Stimulated activated CD8-positive, alpha-beta memory T cell treated with anti-CD3 and anti-CD28 coated beads, Interleukin-2, amount 100 ng/mL, for 1 hour (primary cell): ENCODE measurements at places on chromosomes 2 and 18.

DNA sequence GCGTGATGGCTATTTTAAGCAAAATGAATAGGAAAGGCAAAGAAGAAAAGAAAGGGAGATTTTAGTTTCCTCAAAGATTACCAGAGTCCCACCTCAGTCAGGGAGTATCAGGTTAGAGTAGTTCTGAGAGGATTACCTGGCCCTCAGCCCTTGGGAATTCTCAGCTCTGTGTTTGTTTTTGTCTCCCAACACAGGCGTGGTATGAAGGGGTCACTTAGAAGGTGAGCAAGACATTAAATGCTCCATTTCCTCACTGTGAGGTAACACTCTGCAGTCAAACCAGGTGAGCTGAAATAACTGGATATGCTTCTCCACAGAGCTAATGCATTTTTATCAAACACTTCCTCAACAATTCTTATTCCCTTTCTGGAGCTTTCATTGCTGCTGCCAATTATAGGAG, 232.2 kb downstream of the IKZF2 start:
- DNase-seq = no peak

DNA sequence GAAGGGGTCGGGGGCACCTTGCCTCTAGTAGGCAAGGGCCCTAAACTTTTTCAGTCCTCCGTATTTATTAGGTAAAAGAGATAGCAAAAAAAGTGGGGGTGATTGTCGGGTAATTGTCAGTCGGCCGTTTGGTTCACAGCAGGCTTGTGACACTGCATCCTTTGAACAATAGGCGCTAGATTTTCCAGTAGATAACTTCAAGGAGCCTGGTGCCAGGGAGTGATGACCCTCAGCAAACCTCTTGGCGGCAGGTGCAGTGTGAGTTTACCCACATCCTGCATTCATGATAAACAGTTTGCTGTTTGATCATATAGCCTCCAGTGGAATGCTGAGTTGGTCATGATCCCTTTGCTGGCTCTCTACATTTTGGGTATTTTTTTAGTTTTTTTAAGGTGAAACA, 22.9 kb downstream of the SERPINB8 start:
- DNase-seq = no peak

GRCh38 chr2:68000170-68000825, 62.5 kb downstream of the C1D start:
- no peak for DNase-seq

- DNase-seq = no peak
Measured at GRCh38 chr2:127648321-127648720, 2.4 kb downstream of the GPR17 start.

DNA sequence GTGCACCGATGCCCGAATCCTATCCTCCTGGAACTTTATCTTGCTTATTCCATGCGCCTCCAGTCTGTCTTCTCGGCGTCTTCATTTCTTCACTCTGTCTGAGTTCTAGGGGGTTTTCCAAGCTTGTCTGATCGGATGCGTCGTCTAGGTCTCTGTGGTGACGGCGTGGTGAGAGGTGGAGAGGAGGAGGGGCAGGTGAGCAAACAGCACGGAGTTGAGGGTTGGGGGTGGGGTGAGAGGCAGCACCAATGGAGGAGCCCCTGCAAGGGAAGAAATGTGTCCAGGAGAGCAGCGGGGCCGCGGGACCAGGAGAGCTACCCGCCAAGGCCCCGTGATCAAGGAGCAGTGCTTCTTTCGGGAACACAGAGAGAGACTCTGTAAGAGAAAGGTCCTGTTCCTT, 131.3 kb upstream of the TWIST2 start:
- DNase-seq = no peak

GRCh38 chr2:46116553-46116991, 180.6 kb upstream of the EPAS1 start:
- DNase-seq = no peak

DNA sequence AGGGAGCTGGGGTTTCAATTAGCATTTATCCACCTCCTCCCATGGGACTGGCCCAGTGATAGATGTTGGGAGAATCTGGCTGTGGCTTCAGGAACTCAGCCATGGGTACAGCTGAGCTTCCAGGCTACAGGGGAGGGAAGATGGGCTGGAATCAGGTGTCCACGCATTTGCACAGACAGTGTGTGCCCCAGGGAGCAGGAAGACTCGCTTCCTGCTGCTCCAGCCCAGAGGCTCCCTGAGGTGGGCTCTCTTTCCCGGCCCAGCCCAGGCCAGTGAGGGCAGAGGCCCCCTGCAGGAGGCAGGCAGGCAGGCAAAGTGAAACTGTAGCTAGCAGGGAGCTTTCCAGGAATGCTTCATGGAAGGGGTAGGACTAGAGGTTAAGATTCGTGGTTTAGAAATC, 28.7 kb downstream of the DYSF start:
- no peak for DNase-seq

GRCh38 chr2:156332534-156333273, at the start of gene NR4A2:
Gene NR4A2, minus strand, starts transcription at chr2:156332721. Its CDS starts 2,535 bp downstream, at chr2:156330186.
- DNase-seq = peak; percentile 86

GRCh38 chr2:45209875-45210274, 200.6 kb upstream of the SIX2 start:
- no peak for DNase-seq

GRCh38 chr18:40935423-40935822, 1019.6 kb upstream of the PIK3C3 start:
- DNase-seq = no peak

DNA sequence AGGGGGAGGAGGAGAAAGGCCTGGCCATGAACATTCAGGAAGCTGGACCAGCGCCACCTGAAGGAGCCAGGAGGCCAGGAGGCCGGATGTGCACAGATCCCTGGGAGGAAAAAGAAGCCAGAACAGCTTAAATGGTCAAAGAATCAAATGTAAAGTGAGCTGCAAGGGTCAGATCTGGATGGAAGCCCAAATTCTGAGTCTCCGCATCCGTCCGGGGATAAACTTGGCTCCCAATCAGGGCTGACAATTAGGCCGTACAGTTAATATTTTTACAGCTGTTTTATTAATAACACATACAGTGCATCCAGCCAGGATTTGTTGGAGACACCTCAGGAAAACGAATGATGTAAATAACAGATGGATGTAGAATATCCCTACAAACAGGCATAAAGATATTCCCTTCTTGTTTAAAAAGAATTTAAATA, 495.1 kb upstream of the TCF4 start:
- DNase-seq = no peak

- DNase-seq = no peak
Measured at GRCh38 chr2:30940839-30941238, 133.6 kb upstream of the CAPN13 start.

DNA sequence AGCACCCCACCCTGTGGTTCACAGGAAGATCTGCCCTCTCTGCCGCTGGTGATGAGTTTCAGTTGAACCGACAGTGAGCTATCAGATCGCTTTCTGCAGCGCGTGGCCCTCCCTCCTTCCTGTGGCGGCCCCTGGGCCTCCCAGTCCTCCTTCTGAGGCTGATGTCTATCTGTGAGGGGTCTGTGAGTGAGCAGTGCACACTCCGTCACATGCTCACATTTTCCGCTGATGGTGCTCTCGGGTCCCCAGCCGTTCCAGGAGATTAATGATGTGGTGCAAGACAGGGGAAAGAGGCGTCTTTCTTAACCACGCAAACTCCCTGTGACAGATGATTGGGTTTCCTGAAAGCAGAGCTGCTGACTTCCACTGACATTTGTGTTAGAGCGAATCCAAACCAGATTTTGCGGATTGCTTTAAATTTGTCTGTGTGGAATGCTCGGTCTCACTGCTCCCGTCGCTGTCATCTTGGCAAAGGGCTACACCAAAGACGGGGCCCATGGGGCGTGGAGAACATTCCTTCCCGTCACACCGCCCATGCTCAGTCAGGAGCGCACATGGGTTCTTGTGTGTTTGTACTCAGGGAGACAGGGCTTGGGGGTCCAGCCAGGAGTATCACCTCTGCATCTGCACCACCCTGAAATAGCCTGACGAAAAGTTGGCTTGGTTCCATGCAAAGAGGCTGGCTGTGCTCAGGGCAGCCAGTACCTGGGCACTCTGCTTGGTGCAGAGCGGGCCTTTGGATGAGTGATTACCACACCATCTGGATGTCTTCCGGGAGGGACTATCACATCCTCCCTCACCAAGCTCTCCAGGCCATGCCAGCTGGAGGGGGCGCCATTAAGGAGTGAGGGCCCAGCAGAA, 154.7 kb upstream of the HS6ST1 start:
- peak; percentile 2 for DNase-seq

- DNase-seq = no peak
Measured at GRCh38 chr2:138829326-138829919, 49.2 kb upstream of the NXPH2 start.

DNA sequence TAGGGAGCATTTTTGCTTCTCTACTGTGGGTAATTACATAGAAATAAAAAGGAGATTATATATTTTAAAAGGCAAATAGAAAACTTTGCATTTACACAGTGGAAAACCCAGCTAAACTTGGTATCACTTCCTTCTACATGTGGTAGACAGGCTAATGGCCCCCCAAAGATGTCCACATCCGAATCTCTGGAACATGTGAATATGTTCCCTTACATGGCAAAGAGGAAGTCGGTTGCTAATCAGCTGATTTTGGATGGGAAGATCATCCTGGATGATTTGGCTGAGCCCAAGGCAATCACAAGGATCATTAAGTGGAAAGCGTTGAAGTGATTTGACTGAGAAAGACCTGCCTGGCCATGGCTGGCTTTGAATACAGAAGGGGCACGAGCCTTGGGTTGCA, 26.2 kb downstream of the CREG2 start:
- DNase-seq = no peak

DNA sequence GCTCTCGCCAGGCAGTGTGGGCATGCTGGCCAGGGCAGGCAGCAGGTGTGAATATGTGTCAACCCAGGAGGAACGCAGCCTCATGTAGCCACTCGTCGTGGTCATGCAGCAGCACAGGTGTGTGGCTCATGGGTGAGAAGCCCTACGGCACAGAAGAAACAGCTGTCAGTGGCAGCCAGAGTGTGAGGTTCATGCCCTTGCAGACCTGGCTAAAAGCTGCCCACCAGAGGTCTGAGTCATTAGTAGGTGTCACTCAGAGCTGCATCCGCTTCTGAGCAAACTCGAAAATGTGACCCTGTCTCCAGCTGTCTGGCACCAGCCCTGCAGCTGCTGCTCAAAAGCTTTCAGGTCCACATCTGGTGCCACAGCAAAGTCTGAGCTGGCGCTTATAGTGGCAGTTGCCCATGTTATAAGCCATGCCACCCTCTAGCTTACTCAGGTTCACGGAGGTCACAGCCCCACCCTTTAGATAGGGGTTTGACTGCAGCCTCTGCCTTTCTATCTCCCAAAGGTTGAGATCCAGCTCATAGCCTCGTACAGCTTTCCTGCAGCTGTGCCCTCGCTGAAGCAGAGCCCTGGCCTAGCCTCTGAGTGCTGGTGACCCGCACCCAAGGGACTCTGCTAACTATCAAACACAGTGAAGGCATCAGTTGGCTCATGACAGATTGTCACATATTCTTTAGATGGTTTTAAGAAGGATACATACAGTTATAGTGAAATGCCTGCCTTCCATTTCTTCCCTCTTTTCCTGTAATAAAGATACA, 195.0 kb downstream of the CCDC102B start:
- no peak for DNase-seq

DNA sequence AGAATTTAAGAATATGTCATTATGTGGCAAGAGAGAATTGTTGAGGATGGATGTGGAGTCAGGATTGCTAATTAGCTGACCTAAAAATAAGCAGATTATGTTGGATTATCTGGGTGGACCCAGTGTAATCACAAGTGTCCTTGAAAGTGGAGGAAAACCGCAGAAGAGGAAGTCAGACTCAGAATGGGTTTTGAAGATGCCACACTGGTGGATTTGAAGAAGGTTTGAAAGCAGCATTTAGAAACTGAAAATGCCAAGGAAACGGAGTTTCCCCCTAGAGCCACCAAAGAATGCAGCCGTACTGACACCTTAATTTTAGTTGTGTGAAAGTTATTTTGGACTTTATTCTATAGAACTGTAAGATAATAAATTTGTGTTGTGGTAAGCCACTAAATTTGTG, 41.6 kb upstream of the DPP10 start:
- no peak for DNase-seq

DNA sequence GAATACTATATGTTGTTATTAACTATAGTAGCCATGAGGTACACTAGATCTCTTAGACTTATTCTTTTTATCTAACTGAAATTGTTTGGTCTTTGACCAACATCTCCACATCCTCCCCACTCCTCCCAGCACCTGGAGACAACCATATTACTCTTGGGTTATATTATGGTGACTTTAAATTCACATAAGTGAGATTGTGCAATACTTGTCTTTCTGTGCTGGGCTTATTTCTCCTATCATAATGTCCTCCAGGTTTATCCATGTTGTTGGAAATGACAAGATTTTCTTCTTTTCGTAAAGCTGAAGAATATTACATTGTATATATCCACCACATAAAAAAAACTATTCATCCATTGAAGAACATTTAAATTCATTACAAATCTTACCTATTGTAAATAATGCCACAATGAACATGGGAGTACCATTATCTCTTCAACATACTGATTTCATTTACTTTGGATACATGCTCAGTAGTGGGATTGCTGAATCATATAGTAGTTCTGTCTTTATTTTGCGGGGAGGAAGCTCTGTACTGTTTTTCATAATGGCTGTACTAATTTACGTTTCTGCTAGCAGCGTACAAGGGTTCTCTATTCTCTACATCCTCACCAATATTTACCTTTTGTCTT, 159.2 kb upstream of the SCN7A start:
- DNase-seq = no peak

GRCh38 chr18:22538426-22538825, 120.7 kb upstream of the CTAGE1 start:
- no peak for DNase-seq

GRCh38 chr2:2846332-2847208, 515.5 kb upstream of the MYT1L start:
- no peak for DNase-seq

- no peak for DNase-seq
Measured at GRCh38 chr18:77339623-77340022, 90.0 kb downstream of the GALR1 start.

- peak; percentile 8 for DNase-seq
Measured at GRCh38 chr2:151999053-151999452, 99.8 kb downstream of the CACNB4 start.

- DNase-seq = no peak
Measured at GRCh38 chr18:62828852-62829251, 113.5 kb downstream of the PHLPP1 start.

- DNase-seq = no peak
Measured at GRCh38 chr2:129709956-129710598, 269.4 kb upstream of the RAB6C start.

DNA sequence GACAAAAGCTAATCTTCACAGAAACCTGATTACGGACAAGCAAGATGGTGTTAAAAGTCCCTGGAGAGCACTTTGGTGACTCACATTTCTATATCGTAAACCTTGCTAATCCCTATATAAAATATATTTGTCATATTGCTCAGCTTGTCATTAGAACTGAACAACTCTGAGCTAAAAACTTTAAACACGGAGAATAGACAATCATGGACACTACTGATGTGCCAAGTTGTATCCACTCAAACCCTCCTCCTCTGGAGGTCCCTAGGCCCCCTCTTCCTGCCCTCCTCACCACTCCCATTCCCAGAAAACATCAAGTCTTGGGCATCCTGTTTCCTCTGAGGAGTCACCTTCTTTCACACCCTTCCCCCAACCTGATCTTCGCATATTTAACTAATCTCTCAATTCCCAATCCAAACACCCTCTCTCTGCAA, 138.7 kb upstream of the PID1 start:
- DNase-seq = no peak
